ENCODE measurements at places on chromosomes 2 and 18.
A peak's percentile ranks its signal among the peaks of the same experiment; 100 is the strongest.

- no peak for DNase-seq
These were observed 37.9 kb downstream of the MRPL35 start for GRCh38 chr2:86237172-86237571.

- DNase-seq: no peak
These were observed 119.3 kb upstream of the MAPRE2 start for GRCh38 chr18:34921811-34922385.

GRCh38 chr2:157442636-157443035 lies 1.3 kb downstream of the CYTIP start:
- DNase-seq: no peak

DNA sequence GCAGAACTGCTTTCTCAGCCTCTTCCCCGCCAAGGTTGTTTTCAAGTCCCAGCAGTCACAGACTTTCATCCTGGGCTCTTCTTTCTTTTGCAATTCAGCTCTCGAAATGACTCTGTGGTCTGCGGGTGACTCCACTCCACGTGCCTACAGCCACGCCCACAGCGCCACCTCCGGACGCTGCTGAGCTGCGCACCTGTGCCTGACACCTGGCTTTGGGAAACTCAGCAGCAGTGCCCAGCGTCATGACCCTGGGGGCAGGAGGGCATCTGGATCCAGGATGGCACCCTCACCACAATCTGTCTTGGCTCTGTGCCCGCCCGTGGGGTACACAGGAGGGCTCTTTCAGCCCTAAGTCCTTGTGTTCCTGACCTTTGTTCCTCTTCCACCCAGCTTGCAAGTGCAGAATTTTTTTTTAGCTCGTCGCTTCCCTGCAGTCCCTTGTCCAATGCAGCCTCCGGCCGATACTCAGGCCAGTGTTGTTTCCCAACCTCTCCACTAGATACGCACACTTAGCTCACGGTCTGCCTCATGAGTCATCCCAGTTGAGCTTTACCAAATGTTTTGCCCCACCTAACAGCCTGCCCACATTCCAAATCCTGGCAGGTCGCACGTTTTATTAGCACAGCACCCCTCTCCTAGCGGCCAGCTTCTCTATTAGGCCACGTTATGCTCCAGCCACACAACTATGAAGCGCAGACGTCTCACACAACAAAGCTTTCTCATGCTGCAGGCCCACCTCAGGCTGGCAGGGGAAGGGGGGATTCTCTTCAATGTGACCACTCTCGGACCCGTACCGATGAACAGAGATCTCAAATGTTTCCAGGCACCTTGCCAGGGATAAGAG lies 6.5 kb upstream of the CAPN10 start:
- peak; percentile 52 for DNase-seq

All from neural progenitor cell (in vitro differentiated cells).